ENCODE measurements at places on chromosomes 11 and 22.

DNA sequence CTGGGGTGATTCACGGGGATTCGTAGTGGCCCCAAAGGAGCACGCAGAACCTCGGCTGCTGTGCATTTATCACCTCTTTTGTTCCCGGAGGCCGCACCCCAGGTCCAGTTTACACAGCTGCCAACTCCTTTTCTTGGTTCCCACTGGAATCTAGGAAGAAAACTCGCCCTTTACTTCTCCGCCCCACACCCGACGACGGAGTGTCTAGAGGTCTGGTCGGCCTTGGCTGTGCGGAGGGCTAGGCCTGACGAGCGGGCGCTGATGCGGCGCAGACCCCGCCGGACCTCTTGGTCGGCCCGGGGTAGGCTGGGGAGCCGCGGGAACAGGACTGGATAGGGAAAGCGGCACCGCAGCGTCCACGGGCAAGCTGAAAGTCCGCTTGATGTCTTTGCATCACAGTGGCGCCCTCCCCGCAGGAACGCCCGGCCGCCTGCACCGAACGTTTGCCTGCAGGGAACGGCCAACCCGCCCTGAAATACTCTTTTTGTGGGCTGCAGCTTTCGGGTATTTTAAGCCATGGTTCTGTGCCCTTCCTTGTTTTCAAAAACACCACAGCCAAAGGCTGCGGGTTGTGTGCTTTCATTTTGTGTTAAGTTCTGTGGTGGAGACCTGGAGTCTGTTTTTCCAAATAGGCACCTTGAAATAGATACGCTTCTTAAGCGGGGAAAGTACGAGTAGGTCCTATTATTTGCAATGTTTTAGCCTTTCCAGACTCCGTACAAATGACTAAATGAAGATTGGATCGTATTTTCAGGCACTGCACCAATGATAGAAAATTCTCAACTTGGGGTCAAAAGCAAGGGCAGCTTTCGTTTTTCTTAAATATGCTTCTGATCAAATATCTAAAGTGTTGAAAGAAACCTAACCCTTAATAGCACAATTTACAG is 829 bp upstream of the ZBED5 start:
- DNase-seq: peak; percentile 15

GRCh38 chr22:40480996-40481395 is 110.6 kb downstream of the SGSM3 start:
- DNase-seq: no peak

GRCh38 chr11:133896642-133897330 is 51.5 kb upstream of the SPATA19 start:
- no peak for DNase-seq

GRCh38 chr11:128723531-128723930 is 29.7 kb downstream of the FLI1 start:
- DNase-seq: no peak

- DNase-seq: no peak
These were observed 59.8 kb upstream of the OR9G4 start for GRCh38 chr11:56808326-56808725.

DNA sequence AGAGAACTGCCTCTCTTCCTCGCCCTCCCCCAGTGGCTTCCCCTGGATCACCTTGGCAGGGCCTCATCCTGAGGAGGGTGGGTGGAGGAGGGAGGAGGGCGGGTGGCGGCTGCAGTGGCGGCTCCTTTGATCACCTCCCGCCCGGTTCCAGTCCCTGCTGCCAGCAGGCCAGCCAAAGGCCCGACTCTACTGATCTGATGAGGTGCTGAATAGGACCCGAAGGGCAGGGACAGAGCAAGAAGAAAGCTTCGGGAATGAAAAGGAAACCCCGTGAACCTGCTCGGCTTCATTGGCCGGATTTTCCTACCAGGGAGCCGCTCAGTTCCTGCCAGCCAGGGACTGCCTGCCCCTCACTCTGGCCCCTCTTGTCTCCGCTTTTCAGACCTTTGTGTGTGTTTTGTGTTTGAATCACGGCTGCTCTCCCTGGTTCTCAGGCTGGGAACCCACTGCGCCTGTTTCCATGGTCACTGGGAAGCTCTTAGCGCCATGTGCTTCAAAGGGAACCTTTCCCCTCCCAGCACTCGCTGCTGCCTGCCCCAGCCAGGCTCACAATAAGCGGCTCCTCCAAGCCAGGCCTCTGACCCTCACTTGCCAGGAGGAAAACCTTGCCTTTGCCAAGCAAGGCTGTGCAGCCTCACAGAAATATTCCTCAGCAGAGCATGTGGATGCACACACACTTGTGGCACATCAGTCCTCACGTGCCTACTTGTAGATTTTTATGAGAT is 56.8 kb downstream of the C22orf31 start:
- DNase-seq: no peak

GRCh38 chr11:126857860-126858808 is 142.4 kb downstream of the KIRREL3 start:
- peak; percentile 71 for DNase-seq

GRCh38 chr11:10116588-10116987 is 177.4 kb downstream of the SBF2 start:
- no peak for DNase-seq

DNA sequence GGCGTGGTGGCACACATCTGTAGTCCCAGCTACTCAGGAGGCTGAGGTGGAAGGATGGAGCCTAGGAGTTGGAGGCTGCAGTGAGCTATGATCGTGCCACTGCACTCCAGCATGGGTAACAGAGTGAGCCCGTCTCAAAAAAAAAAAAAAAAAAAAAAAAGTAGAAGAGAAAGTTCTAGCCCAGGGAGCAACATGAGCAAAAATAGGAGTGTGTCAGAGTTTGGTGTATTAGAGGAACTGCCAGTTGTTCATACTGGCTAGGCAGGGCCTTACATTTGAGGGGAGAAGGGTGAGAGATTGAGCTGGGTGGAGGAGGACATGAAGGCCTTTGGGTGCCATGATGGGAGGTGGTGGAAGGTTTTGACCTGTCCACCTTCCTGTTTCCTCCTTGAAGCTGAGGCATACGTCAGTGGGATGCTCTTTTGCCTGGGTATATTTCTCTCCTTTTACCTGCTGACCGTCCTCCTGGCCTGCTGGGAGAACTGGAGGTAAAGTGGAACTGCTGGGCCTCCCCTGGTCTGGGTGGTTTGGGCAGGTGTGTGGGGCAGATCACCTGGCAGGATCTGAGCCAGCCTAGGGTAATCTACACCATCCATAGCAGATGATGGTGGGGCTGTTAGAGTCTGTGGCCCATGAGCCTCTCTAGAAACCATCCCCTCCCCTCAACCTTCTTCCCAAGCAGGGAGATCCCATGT is 7.3 kb downstream of the SIDT2 start:
- DNase-seq: no peak

GRCh38 chr11:90204832-90205646 is 17.8 kb downstream of the CHORDC1 start:
- DNase-seq: peak; percentile 61

DNA sequence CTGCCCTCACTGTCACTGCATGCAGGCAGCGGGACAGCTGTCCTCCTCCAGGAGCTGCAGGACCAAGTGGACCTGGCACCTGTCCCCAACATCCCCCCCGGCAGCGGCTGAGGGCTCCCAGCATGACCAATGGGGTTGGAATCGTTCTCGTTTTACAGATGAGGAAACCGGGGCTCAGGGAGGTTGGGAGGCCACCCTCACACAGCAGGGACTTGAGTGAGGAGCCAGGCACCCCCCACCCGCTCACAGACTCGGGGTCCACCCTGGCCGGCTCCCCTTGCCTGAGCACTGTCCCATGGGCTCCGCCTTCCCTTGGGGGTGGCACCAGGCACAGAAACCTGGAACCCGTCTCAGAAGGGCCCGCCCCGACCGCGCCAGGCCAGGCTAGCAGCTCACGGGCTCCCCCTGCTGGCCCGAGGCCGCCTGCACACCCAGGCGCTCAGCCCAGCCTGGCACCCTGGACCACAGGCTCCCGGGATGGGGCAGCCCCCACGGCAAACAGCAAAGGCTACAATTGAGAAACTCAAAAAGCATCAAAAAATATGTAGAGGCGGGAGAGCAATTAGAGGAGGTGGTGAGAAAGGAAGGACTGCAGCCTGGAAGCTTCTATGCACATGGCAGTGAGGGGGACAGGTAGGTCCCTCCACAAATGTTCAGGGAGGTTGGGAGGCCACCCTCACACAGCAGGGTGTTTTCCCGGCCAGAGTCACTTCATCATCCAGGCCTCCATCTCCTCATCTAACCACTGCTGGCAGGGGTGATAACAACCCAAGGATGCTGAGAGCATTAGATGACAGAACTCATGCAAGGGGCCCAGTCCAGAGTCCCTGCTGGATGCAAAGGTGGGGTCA is 12.8 kb downstream of the MACROD1 start:
- DNase-seq: peak; percentile 41

GRCh38 chr22:37331856-37332536 is 49.7 kb downstream of the CYTH4 start:
- no peak for DNase-seq

- DNase-seq: no peak
These were observed 19.9 kb upstream of the TMEM184B start for GRCh38 chr22:38292694-38293093.

DNA sequence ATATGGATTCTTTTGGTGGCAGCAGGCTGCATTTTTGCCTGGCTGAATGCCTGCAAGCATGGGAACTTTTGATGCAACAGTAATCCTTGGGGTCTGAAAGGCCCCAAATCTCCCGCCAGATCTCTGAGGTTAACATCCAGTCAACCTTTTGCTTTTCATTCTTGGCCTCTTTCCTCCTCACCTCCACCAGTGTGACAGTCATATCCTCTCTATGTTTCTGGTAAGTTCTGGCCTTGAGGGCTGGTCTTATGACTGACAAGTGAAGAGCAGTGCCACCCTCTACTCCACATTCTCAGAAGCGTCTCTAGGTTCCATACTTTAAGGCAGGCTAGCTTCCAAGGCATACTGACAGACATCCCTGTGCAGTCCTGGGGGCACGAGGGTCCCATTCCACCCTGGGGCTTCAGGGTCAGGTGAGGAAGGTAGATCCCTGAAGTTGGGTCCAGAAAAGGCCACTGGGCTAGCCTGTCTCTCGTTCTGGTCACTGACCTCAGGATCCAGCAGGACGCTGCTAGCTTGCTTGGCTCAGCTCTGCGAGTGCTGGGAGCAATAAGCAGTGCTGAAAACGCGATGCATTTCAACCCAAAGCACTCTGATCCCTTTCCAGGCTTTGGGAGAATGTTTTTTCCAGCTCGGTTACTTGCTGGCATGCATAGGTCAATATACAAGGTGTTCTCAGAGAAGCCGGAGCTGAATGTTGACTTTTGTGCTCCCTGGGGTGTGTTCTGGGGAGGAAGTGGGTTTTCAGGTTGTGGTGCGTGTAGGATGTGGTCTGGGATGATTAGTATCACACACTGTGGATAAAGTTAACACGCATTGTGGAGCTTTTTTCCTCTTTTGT is 75.2 kb downstream of the PTPRJ start:
- DNase-seq: peak; percentile 59

- no peak for DNase-seq
These were observed 17.8 kb upstream of the KCNJ11 start for GRCh38 chr11:17406082-17406817.

DNA sequence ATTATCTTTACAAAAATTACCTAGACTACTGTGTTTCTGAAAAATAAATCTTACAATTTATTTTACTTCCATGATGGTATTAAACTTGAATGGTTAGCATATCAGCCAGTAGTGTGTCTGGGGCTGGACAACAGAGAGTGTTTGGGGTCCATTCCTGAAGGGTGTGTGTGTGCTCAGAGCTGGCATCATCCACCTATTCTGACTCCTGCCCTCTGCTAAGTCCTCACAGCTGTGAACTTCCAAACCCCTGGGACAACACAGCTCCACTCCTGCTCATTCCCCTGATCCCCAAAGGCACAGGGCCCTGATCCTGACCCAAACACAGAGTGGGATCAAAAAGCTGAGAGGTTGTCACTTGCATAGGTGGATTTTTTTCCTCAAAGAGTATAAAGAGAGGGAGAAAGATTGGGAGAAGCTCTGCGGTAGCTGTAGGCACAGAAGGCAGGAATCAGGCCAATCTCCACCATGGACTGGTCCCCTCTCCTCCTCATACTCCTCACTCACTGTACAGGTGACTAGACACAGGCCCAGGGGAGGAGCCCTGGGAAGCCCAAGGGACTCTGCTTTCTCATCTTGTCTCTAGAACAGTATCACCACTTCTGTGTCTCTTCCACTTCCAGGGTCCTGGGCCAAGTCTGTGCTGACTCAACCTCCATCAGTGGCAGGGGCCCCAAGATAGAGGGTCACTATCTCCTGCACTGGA is 55.7 kb upstream of the TOP3B start:
- DNase-seq: no peak

- no peak for DNase-seq
These were observed 17.4 kb downstream of the UBASH3B start for GRCh38 chr11:122672892-122673291.

DNA sequence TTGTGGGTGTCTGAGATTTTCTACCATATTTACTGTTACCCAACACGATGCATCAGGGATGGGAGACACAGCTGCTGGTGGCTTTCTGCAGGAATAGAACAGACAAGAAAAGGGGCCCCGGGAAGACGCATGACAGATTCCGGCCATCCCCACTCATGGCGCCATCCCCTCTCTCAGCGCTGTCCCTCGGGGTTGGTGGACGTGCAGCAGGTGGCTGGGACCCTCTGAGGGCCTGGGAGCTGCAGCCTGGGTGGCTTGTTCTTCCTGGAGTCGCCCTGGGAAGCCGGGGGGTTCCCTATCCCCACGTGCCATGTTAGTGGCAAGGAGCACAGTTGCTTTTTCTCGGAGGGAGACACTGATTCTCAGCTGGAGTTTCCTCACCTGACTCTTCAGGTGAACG is 1123.3 kb downstream of the BRD1 start:
- DNase-seq: no peak
